NCI-H1930 (cell line): ENCODE measurements at places on chromosomes 12 and 14.
A peak's percentile ranks its signal among the peaks of the same experiment; 100 is the strongest.

GRCh38 chr12:27534060-27534764, 10.2 kb downstream of the PPFIBP1 start:
- no peak for DNase-seq

GRCh38 chr14:64507376-64508156, 3.0 kb downstream of the ZBTB1 start:
- no peak for DNase-seq

DNA sequence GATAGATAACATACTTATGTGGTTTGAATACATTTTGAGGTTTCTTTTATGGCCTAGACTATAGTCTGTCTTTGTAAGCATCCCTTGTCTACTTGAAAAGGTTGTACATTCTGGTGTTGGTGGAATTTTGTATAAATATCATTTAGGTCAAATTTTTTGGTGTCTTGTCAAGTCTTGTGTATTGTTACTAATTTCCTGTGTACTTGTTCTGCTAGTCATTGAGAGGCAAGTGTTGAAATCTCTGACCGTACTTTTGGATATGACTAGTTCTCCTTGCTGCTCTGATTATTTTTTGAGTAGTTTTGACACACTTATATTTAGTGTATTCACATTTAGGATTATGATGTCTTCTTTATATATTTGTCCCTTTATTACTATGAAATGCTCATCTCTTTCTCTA, 219.6 kb downstream of the CCDC91 start:
- no peak for DNase-seq

DNA sequence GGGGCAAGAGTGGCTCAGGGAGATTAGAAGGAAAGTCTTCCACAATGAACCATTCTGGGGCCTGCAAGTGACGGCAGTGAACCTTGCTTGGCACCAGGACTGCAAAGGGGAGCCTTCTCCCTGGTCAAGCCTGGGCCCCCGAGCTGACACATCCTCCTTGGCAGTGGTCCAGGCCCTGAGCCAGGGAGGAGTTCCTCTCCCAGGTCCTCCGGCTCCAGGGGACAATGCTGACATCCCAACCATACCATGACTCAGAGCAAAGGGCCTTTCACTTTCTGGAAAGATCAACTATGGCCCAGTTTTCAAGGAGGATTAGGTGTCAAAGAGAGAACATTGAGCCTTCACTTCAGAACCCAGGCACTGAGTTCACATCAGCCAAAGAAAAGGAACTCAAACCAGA, 756.5 kb upstream of the TBX3 start:
- DNase-seq, result no peak

- no peak for DNase-seq
Observed at GRCh38 chr12:124504273-124505000, 63.0 kb downstream of the NCOR2 start.

DNA sequence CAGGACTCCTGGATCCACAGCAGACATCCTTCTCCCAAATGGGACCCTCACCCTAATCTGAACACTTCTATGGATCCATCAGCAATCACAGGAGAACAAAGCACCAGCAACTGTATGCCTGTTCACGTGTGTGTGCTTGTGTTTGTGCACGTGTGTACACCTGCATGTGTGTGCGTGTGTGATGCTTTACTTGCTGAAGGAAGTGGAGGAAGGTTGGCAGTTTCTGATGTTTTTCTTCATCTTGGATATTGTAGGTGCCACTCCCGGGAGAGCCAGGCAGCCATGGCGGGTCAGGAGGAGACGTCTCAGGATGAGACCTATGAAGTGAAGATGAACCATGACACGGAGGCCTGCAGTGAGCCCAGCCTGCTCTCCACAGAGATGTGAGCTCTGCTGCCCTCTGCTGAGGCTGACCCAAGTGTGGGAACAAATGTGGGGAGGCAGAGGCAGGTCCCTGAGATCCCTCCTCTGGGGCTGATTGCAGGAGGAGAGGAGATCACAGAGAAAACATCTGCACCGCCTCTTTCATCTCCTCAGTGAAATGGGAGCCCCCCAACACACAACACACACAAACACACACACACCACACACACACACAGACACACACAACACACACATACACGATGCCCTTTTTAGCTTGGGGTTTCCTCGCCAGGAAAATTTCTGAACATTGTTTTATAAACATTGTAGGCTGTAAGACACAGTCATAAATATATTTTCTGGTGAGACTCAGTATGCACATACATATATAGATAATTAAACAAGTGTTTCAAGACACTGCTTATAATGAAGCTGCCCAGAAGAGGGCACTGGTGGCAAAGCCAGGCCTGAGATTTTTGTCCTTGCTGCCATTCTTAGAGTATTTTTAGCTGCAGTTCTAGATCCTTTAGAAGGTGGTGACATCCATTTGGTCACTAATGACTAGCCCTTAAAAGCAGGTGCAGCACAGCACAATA, 112.2 kb upstream of the FKBP4 start:
- DNase-seq, result peak; percentile 82

- DNase-seq, result no peak
Observed at GRCh38 chr12:80598004-80598606, 109.3 kb upstream of the MYF6 start.

DNA sequence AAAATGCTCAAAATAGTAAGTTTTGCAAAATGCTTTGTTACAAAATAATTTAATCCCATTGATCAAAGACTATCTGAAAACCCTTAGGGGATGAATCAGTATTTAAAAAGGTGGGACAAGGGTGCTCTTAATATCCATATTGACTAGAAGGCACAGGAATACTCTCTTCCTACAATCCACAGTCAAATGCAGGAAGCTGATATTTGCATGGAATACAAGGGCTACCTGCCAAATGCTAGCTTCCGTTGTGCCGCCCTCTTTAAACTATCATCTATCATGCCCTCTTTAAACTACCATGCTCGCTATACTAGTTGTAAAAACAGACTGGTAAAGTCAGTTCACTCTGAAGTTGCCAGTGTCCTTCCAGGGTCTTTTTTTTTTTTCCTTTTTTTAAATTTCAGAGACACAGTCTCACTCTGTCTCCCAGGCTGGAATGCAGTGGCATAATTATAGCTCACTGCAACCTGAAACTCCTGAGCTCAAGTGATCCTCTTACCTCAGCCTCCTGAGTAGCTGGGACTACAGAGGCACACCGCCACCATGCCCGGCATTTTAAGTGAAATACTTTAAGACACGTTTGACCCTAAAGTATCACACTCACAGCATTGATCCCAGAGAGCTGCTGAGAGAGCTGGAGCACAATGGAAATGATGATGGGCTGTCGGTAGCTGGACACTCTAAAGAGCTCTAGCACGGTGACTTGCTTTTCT, 6.7 kb downstream of the SLC2A3 start:
- DNase-seq, result no peak

DNA sequence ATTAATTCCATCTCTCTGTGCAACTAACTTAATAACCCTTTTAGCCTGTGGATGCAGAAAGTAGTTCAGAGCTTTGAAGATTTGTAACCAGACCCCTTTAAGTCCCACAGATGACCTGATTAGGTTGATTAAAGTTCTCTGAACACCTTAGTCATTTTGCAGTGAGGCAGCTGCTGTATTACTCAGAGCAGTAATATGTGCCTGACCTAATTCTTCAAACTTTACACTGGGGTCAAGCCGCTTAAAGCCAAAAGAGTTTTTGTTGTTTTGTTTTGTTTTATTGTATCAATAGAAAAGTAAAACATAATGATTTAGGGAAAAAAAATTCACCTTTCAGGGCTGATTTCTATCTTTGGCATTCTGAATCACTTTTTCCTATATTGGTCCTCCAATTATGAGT, 78.6 kb upstream of the PLEKHG7 start:
- no peak for DNase-seq

DNA sequence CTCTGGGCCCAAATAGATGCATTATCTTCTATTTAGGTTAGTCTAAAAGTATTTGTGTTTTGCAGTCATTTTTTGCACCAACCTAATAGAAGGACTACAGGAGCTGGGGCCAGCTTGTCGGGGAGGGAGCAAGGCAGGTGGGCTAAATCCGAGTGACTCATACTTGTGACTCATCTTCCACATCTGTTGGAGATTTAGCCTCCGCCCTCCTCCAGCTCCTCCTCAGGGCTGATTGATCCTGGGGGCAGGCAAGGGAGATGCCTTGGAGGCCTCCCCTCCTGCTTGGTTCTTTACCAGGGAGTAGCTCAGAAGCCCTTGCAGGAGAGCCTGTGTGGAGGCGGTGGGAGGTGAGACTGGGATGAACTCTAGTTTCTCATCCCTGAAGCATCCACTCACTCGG, 27.9 kb downstream of the RHOF start:
- no peak for DNase-seq

- no peak for DNase-seq
Observed at GRCh38 chr14:63933110-63933509, 80.3 kb downstream of the SYNE2 start.

DNA sequence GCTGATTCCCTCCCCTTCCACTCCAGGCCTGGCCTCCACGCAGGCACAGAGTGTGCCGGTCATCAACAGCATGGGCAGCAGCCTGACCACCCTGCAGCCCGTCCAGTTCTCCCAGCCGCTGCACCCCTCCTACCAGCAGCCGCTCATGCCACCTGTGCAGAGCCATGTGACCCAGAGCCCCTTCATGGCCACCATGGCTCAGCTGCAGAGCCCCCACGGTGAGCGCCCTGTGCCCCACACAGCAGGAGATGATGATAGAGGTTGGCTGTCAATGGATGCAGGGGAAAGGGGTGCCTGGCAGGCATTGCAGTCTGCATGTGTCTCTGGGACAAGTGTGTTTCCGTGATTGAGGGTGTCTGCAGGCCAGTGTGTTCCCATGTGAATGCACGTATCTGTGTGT, 18.8 kb downstream of the C12orf43 start:
- no peak for DNase-seq

DNA sequence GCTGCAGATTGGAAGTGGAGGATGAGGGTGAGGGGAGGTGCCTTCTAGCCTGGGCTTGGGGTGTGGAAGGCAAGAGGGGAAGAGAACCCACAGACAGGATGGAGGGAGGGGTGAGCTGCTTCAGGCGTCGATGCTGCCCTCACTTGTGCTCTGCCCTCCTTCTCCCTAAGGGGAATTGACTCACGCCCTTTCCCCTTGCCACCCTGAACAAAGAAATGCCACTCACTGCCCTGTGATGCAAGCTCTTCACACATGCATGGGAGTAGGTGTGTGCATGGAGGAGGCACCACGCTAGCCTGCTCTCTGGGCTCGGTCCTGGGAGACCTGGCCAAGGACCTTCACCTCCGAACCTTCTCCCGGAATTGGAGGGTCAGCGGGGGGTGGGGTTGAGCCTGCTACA, 35.7 kb upstream of the PRMT8 start:
- DNase-seq, result no peak

- no peak for DNase-seq
Observed at GRCh38 chr12:109445191-109445609, 31.9 kb downstream of the KCTD10 start.

DNA sequence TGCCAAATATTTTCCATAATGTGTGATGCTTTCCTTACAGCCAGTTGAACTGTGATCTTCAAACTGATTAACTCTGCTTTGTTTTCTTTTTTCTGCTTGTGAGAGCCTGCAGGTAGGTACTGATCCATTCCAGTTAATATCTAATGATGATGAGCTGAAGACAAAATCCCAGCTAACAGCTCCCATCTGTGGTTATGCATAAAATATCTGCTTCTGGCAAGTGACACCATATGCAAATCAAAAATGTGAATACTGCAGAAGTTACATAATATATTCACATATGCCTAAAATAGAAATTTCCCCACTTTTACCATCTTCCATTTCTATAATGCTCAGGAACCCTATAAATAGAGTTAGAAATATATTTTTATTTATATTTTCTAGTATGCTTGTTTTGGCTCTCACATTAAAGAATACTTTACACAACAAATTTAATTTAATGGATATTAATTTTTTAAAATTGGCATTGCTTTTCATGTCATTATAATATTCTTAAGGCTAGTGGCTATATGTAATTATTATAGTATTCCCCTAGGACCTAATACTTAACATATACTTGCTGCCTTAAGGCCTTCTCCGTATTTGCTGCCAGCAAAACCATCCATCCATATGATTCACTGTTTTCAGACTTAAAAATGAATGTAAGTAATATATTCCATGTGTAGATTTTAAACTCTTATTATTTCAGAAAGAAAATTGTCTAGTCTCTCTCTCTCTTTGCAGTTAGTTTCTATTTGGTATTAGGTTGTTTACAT, 83.8 kb downstream of the CCER1 start:
- DNase-seq, result no peak

GRCh38 chr12:54425702-54426101, 6.6 kb upstream of the ITGA5 start:
- DNase-seq, result no peak
